Lung (tissue), 17 donors: ENCODE measurements at places on chromosomes 6 and 20.
A peak's percentile ranks its signal among the peaks of the same experiment; 100 is the strongest.

GRCh38 chr20:9141070-9141469 lies 72.2 kb downstream of the PLCB4 start:
- DNase-seq, result no peak

DNA sequence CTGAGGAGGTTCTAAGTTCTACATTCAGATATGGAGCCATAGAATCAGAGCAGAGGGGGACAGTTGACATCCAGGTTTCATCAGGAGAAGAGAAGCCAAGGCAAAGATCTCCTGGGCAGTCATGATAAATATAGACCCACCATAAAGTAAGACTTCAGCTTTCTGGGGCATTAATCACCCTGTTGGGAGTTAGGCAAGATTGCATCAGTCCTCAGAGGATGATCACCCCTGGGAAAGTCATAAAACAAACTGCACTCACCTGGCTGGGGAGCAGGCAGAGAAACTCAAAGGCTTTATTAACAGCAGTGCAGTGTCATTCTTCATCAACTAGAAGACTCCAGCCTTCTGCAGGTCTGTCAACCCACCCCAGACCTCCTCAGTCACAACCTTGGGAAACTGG lies 301.3 kb upstream of the JARID2 start:
- no peak for DNase-seq

GRCh38 chr6:54361188-54361587 lies 52.9 kb downstream of the TINAG start:
- no peak for DNase-seq

DNA sequence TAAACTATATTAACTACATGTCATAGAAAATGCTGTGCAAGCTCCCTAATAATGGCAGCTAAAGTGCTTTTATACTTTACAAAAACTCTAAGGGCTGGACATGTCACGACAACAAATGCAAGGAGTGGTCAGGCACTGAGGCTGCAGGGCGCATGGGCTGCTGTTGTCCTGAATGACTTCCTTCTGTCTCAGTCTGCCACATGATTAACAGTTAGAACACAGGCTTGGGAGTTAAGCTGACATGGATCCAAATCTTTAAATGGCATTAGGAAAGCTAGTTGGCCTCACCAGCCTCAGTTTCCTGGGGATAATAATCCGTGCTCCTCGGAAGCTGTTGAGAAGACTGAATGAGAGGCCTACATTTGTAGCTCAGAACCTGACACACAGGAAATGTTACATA lies 57.4 kb downstream of the PREP start:
- no peak for DNase-seq

- no peak for DNase-seq
Observed at GRCh38 chr6:112785408-112785807, 438.3 kb downstream of the RFPL4B start.

- no peak for DNase-seq
Observed at GRCh38 chr6:148677594-148678476, 69.0 kb upstream of the UST start.

GRCh38 chr6:134630508-134631121 lies 312.7 kb upstream of the SGK1 start:
- DNase-seq, result no peak

- no peak for DNase-seq
Observed at GRCh38 chr6:136539967-136540652, 10.1 kb downstream of the MAP7 start.

DNA sequence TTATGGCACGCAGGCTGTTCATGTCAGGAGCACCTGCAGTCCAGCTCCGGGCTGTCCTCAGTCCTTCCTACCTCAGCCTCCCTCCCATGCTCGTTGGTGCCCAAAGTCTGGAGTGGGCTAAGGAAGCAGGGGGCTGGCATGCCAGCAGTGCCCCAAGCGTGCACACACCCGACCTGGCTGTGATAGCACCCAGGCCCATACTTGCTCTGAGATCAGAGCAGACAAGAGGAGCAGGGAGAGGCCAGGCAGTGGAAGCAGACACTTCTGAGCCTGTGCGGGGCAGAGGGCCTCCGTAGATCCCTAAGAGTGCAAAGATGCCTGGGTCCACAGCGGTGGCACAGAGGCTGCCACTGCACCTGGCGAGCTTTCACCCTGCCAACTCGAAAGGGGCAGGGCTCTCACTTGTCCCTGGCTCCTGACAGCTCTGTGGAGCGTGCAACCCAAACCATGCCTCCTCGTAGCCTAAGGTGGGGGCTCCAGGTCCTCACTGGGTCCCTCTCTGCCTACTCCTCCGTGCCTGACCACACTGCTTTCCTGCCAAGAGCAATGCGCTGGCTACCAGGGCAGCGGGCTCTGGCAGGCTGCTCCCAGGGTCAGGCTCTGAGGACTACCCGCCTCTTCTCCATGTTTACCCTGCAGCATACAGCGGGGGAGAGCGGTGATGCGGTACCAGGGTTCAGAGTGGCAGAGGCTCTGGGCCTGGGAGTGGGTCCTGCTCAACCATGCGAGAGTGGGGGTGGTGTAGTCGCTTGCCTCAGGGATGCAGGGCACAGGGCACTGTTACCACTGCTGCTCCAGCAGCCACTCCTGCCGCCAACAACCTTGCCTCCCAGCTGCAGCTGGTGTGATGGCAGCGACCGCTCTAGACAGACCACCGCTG lies 59.5 kb downstream of the MANEA start:
- DNase-seq, result no peak

- DNase-seq, result no peak
Observed at GRCh38 chr6:6409397-6410030, 89.1 kb upstream of the F13A1 start.

DNA sequence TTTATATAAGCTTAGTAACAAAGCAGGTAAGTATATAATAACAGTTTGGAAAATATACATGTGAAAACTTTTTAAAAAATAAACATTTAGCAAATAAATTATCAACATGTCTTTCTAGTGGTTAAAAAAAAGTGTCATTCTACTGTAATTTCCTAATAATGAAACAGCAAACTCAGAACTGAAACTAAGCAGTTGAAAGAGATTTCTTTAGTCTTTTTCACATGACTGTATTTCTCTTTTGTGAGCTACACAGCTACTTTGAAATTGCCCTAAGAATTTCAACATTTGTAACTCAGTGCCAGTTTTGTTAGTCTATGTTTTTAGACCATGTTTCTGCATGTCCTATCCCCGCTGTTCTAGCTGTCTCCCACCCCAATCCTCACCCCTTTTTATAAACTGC lies 28.4 kb upstream of the SDHAF4 start:
- DNase-seq, result no peak

DNA sequence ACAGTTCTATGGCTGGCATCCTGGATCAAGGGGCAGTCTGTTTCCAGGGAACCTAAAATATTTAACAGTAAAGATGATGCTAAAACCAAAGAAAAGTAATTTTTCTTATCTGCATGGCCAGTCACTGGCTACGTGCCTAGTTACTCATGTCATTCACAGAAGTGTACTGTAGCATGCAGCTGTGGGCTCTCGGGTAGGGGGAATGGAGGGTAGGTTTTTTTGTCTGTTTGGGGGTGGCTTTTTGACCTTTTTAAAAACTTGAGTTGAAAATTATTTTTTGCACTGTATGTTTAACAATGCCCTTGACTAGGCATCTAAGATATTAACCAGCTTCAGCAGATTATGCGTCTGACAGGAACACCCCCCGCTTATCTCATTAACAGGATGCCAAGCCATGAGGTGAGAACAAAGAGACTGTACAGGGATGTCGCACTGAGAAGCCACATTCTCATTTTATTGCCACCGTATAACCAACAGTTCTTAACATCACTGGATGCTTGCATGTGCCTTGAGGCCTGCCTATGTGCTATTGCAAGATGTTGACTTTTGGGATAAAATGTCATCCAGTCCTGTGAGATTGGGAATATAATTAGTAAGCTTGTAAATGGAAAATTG lies 30.3 kb upstream of the MAPK13 start:
- no peak for DNase-seq

GRCh38 chr20:1296922-1297321 lies 30.8 kb downstream of the SNPH start:
- no peak for DNase-seq

- no peak for DNase-seq
Observed at GRCh38 chr20:56691325-56691998, 62.4 kb downstream of the TFAP2C start.

DNA sequence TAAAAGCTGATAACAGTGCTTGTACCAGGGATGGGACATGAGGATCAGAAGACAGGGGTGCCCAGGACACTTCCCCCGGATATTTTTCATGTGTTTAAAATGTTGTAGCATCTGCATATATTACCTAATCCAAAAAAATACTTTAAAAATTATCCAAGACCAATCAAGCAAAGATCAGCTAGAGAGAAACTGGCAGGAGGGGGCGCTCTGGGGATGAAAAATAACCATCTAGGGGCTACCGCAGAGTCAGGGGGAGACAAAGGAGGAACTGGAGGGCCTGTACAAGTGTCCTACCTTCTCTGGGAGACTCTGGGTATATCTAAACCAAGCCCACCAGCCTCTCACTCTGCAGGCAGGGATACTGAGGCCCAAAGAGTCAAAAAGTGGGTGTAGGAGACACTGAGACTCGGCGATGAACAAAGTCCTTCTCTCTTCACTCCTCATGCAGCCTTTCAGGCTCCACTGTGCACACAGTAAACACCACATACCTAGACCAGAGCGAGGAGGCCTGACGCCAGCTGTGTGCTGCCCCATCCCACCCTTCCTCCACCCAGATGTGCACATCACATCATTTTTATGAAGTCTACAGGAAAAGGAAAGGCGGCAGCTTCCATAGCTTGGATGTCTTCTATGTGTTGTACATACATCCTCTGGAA lies 9.8 kb downstream of the RIMS4 start:
- no peak for DNase-seq

DNA sequence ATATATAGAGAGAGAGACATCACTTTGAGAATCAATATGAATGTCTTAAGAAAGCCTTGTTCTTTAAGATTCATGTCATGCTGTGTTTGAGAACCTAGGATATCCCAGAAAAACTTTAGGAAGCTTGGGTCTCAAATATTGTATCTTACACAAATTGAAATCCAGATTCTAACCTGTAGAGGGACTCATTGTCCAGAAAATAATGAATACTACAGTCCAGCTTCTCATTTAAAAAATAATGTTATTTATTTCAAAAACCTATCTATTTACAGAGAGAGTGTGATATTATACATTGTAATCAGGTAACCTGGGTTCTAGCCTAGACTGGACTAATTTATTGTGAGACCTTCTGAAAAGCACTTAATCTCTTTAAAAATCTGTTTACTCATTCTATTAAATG lies 4.2 kb downstream of the RFX6 start:
- DNase-seq, result no peak

GRCh38 chr6:23505026-23505425 lies 621.0 kb upstream of the NRSN1 start:
- no peak for DNase-seq

DNA sequence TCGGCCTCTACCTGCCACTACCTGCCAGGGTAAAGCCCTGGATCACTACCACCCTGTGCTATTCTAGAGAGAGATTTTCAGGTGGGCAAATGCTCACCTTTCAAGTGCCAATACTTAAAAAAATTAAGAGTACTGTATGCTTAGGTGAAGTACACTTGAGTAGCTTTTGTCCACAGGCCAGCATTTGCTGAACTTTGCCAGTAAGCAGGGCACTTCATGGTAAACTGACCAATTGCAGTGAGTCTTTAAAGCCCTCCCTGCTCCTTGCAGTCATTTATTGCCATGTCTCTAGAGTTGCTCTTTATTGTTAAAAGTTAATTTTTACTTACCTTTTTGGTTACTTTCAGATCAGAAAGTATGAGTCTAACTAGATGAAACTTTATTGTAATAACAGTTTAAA lies 58.5 kb downstream of the PLAGL1 start:
- peak; percentile 60 for DNase-seq

DNA sequence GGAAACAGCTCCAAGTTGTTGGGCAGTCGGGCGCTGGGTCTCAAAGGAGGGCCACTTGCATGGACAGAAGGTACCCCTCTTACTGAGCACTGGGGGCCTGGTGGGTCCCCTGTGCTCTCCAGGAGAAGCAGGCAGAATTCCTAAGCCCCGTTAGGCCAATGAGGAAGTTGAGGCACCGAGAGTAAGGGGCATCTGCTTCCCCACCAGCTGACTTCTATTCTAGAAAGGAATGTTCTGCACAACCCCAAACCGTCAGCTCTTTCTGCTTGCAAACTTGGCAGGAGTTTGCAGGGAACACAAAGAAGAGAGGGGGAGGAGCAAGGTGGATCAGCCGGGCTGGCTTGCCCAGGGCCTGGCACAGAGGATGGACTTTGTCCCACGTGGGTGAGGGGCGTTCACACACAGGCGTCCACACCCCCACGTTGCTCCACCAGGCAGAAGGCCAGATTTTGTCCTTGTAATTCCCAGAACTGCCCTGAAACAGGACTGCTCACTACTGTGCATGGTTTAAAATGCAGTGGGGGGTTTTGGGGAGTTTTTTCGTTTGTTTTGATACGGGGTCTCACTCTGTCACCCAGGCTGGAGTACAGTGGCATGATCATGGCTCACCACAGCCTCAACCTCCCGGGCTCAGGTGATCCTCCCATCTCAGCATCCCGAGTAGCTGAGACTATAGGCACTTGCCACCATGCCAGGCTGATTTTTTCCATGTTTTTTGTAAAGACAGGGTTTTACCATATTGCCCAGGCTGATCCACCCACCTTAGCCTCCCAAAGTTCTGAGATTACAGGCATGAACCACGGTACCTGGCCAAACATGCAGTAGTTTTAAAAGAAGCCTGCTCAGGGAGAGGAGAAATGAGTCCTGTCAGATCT lies 93.3 kb downstream of the SNX5 start:
- DNase-seq, result peak; percentile 91

DNA sequence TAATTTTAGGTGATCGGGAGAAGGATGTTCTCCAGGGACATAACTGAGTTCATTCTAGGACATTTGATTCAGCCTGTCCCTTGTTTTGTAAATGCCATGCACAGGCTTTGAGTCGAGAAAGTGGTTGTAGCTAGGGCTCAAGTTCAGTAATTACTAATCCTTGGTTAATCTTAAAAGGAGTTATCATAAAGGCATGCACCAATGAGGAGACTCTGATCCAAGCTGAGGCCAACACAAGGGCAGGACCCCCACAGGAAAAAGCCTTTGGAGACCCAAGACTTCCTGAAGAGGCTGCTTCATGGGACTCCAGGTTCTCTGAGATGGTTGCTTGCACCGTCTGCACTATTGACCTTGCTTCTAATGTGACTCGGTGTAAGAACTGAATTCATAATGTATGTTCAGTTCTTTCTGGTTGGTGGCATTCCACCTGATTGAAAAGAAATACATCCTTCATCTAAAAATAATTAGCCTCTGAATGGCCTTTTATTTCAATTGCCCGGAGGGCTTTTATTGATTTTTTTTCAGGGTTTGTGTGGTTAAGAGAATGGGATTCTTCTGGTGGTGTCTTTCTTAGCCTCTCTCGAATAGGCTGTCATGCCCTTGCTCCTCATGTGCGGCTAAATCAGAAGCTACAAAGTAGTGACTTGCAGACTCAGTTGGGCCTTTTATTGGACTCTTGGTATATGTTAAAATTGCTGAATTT lies 201.7 kb upstream of the PLCB4 start:
- DNase-seq, result no peak

GRCh38 chr20:36305602-36306551 lies at the start of gene DLGAP4:
Gene DLGAP4 (plus strand): TSS chr20:36306339. CDS start chr20:36431718, 125,379 bp downstream.
- DNase-seq, result no peak

- peak; percentile 45 for DNase-seq
Observed at GRCh38 chr6:153634416-153634815, 404.6 kb upstream of the OPRM1 start.

GRCh38 chr20:51108638-51109363 lies 85.9 kb upstream of the KCNG1 start:
- no peak for DNase-seq

- no peak for DNase-seq
Observed at GRCh38 chr6:138336221-138336620, 41.5 kb upstream of the SMIM28 start.

GRCh38 chr20:33373735-33374605 lies 27.3 kb downstream of the CDK5RAP1 start:
- DNase-seq, result no peak

- DNase-seq, result peak; percentile 11
Observed at GRCh38 chr20:24148372-24148771, 159.8 kb upstream of the GGTLC1 start.
